ENCODE measurements at places on chromosomes 6 and 20.

- DNase-seq = no peak
Observed at GRCh38 chr20:59074456-59074855, 31.9 kb upstream of the PRELID3B start.

DNA sequence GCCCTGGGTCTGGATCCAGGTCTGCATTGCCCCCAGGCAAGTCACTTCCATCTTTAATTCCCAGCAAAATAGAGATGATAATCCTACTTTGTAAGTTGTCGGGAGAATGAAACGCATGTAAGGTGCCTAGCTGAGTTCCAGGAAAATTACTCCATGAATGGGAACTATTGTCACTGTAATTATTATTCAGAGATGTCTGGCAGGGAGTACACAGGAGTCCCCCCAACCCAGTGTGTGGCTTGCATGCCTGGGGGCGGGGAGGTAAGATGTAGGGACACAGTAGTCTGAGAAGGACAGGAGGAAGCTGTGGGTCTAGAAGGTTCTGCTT is 85.4 kb downstream of the CD40 start:
- no peak for DNase-seq

DNA sequence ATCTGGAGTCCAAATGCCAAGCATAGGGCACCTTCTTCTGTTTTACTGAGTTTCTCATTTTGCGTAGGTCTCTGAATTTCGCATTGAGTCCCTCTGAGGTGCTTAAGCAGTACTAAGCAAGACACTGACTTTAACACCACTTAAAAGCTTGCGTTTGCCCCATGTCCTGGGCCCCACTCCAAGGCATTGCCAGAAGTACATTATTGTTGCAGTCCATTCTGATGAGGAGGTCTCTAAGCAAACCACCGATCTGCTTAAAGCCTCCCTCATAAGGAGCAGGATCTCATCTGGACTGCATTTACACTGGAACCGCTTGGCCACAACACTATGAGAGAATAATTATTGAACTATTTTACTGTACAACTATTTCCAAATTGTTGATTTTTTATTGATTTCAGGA is 16.3 kb downstream of the BMP2 start:
- no peak for DNase-seq

GRCh38 chr20:24185791-24186190 is 197.2 kb upstream of the GGTLC1 start:
- DNase-seq = no peak

DNA sequence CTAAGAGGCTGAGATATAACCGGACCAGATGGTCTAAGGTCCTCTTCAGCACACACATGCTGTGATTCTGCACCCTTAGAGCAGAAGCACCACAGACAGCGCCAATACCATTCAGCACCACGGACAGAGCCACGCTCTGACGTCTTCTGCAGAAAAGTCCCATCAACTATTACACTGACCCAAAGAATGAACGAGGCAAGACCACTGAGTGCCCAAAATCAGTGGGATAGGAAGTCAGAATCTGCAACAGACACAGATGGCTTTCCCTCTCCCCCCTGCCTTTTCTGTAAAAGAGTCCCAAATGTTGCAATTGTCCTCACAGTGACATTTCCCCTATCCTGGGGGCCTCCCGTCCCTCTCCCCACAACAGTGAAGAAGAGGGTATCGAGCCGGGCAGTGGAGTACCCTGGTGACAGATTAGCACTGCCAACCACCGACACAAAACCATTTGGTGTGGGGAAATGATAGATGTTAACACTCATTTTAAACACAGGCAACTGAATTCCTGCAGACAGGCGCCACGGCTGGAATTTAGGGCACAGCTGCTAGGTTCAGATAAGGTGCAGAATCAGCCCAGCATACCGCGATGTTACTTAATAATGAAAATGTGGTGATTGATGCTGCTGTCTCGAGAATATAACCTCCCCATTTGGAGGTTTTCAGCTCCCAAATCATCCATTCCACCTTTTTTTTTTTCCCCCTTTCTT is 66.6 kb upstream of the CTNNBL1 start:
- peak; percentile 32 for DNase-seq

DNA sequence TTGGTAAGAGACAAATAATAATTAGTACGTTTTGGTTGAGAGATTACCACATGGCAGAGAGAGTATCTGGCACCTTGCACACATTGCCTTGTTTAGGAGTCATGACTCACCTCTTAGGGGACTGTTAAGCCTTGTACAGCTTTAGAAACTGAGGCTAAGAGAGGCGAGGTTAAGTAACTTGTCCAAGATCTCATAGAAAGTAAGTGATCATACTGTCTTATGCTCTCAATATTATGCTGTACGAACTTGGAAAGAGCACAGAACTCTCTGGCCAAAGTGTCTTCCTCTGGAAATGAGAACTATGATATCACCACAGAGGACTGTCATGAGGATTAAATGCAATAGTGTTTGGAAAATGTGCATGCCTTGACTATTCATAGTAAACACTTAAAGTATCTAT is 249.0 kb downstream of the UTRN start:
- DNase-seq = no peak

Data from NCI-H1694 (cell line).